ENCODE measurements at places on chromosomes 2 and 18.

GRCh38 chr2:237016121-237016915, 69.4 kb upstream of the COPS8 start:
- DNase-seq = no peak

GRCh38 chr2:217622205-217623060, 380.4 kb downstream of the TNS1 start:
- no peak for DNase-seq

DNA sequence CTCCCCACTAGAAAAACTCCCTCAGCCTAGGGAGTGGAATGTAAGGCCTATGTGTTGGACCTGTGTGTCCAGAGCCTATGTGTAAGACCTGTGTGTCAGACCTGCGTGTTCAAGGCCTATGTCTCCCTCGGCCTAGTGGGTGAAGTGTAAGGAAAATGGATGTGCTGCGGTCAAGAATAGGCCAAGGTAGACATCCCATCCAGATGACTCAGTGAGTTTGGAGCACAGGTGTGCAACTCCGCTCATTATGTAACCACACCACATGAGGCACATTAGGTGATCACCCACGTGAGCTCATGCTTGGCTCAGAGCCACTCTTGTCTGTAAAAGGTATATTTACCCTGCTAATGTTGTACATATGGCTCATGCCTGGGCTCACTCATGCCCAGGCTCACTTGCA, 565.3 kb upstream of the CRIM1 start:
- DNase-seq = no peak

DNA sequence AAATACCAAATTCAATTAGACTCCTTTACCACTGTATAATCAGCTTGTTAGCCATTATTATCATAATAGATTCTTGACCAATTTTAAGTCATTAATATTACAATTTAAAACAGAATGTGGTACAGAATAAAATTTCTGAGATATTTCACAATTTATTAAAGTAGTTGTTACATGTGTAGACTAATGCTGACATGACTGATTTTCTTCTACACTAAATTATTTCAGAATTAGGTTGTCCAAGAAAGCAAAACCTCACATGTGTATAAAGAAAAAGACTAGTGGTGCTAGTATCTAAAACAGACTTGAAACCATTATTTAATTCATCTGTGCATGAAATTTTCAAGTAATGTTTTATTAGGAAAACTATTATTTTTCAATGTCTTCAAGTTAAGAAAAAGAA, 79.2 kb upstream of the COL3A1 start:
- no peak for DNase-seq

DNA sequence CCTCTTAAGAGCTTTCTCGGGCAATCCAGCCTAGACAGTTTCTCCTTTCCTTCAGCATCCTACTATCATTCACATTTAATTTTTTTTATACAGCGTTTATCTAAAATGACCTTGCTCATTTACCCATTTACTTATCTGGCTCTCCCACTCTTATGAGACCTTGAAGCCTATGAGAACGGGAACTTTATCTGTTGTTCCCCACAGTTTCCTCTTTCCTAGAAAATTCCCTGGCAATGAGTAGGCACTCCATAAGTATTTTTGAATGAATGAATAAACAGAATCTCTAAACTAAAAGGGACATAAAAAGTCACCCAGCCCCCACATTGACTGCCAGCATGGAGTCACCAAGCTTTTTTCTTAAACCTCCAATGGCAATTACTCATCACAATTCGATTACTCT, 353.2 kb downstream of the METTL4 start:
- no peak for DNase-seq

- no peak for DNase-seq
These were observed 427.0 kb downstream of the LPIN1 start for GRCh38 chr2:12173271-12173942.

DNA sequence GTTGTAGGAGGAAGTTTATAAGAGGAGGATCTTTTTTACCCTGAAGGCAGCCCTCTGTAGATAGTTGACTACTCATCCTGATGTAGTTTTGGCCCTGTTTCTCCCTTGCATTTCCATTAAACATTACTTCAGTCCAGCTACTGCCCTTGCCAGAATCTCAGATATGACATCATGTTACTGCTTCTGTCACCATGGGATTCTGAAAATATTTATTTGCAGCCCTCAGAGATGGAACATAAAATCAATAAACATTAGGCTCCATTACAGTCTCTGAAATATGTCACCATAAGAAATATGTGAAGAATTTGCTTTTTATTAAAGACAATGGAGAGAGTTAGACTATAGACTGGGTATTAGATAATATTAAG, 68.7 kb upstream of the STK39 start:
- DNase-seq = no peak

DNA sequence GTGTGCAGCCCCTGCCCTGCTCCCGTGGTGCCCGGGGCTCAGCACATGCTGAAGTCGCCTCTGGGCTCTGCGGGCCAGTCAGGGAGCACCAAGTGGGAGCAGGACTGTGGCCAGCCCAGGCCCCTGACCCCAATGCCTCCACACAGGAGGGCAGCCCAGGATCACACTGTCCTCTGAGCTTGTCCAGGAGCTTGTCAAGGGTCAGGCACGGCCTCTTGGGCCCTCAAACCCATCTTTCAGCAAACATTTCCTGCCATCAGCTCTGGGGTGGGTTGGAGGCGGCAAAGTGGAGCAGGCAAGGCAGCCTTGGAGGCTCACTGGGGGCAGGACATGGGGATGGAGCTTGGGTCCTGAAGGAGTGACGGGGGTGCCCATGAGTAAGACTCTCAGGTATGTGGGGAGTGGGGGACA, 10.3 kb downstream of the SNED1 start:
- DNase-seq = no peak

GRCh38 chr2:25853038-25853638, 25.1 kb downstream of the ASXL2 start:
- DNase-seq = no peak

DNA sequence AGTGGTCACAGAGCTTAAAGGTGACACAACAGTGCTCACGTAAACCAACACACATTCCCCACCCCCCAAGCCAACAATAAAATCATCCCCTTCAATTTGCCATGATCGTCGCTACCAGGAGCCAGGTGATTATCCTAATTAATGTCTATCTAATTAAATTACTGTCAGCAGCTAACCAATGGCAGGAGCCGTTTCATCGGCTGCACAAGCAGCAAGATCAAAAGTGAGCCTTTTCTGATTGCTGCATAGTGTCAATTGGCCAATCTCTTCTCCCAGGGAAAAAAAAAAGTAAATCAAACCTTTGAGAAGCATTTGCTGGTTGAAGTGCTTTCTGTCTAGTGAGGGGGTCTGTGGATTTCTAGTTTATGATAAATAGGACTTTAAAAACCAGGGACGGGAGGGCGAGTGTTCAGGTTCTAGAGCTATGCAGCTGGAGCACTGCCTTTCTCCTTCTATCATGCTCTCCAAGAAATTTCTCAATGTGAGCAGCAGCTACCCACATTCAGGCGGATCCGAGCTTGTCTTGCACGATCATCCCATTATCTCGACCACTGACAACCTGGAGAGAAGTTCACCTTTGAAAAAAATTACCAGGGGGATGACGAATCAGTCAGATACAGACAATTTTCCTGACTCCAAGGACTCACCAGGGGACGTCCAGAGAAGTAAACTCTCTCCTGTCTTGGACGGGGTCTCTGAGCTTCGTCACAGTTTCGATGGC, at the start of gene TBR1:
Gene TBR1 (plus strand): TSS at position 311 of the 721 bp plus-strand sequence. CDS start 114 bp downstream, at position 425.
- DNase-seq = no peak

DNA sequence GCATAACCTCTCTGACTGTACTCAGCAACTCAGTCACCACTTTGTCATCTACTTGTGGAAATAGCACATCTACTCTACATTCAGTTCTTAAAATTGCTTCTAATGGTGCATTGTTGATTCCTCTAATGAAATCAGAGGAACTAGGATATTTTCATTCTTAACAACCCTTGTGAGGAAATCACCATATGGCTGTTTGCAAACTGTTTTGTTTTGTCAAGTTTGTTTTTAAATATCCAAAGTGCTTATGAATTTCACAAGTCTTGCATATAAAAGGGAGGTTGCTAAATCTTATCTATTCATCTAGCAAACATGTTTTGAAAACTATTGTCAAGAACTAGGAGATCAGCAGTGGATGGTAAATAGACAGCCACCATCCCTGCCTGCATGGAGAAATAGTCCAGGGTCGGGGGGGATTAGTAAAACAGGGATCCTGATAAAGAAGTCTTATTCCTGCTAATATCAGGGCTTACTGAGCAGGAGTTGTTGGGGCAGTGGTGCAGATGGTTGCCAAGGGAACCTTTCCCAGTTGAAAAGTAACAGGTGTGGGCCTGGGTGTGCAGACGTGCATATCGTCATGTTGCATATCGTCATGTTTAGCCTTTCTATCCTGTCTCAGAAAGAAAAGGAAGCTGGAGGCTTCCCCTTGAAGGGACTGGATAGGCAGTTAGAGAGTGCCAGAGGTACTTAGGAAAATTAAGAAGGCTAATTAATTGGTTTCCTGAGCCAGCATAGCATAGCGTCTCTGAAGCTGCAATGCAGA, 7.5 kb upstream of the MYO3B start:
- no peak for DNase-seq

DNA sequence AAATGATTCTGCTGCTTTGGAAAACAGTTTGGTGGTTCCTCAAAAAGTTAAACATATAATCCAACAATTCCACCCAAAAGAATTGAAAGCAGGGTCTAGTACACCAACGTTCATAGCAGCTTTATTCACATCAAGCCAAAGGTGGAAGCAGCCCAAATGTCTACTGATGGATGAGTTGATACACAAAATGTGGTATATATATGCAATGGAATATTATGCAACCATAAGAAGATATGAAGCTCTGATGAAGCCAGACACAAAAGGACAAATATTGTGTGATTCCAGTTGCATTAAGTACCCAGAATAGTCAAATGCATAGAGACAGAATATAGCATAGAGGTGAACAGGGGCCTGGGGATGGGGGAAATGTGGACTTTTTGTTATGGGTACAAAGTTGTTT, 269.3 kb downstream of the METTL4 start:
- no peak for DNase-seq

DNA sequence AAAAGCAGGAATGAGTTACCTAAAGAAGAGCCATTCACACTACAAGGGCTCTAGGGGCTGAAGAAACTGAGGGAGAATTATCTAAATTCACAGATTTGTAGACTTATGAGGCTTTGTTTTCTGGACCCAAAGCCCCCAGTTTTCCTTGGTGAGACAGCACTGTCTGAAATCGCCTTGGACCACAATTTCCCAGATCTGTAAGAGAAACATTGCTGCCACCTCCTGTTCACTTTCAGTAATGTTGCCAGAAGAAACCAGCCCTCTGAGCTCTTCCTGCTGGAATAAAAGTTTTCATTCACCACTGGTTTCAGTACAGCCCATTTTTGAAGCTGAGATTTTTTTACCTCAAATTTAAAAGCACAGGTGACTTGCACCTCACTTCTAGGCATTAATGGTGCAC, 169.2 kb downstream of the CDH20 start:
- DNase-seq = no peak

DNA sequence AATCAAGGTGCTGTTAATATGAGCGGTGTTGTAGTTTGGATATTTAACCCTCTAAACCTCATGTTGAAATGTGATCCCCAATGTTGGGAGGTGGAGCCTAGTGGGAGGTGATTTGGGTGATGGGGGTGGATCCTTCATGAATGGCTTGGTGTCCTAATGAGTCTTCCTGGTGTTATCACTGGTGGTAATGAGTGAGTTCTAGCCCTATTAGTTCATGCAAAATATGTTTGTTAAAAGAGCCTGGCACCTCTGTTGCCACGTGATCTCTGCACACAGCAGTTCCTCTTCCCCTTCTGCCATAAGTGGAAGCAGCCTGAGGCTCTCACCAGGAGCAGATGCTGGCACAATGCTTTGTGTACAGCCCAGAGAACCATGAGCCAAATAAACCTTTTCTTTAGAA, 158.4 kb downstream of the FMNL2 start:
- DNase-seq = no peak

GRCh38 chr2:192887337-192887736, 692.6 kb upstream of the TMEFF2 start:
- DNase-seq = no peak

- DNase-seq = no peak
These were observed 76.8 kb upstream of the SLC14A2 start for GRCh38 chr18:45538444-45538843.

DNA sequence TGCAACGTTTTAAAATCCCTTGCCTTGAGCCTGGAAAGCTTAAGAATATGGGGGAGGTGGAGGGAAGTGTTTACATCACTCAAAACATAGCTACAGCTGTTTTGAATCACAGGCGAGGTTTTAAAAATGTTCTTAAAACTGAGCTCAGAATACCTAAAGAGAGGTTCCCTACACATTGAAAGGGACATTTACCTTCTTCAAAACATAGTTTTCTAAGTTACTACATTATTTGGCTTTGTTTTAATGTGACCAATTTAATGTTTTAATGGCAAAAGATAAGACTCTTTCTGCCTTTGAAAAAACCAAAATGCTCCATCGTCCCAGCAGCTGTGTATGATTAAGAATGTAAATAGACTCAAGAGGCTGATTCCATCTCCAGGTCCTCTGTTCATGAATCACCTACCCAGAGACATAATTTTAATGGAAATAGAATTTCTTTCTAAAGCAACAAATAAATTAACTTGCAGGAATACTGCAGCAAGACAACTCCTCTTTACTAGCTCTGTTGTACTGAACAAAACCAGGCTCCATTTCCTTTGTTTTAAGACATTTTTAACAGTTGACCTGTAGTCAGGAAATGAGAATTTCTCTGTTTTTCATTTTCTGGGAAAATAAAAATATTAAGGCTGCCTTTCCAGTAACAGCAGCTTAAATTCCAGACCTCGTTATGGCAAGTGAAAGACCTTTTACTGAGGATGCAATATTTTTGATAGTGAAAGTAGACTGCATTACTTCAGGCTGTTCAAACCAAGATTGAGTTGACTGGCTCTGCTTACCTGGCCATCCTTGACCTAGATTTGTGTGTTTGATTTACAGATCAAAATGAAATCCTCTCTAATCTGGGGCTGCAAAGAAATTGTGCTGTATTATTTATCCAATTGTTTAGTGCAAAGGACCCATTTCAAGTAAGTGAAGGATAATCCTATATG, 33.7 kb upstream of the WDR75 start:
- no peak for DNase-seq

- DNase-seq = no peak
These were observed 344.0 kb upstream of the VWC2L start for GRCh38 chr2:214066862-214067261.

- DNase-seq = no peak
These were observed 83.5 kb downstream of the NCKAP5 start for GRCh38 chr2:133484784-133485183.

- DNase-seq = no peak
These were observed 19.8 kb downstream of the NEMP2 start for GRCh38 chr2:190514676-190515075.

GRCh38 chr2:26039603-26040323, 5.9 kb downstream of the RAB10 start:
- no peak for DNase-seq
